ENCODE measurements at places on chromosomes 7 and 10.
A peak's percentile ranks its signal among the peaks of the same experiment; 100 is the strongest.

DNA sequence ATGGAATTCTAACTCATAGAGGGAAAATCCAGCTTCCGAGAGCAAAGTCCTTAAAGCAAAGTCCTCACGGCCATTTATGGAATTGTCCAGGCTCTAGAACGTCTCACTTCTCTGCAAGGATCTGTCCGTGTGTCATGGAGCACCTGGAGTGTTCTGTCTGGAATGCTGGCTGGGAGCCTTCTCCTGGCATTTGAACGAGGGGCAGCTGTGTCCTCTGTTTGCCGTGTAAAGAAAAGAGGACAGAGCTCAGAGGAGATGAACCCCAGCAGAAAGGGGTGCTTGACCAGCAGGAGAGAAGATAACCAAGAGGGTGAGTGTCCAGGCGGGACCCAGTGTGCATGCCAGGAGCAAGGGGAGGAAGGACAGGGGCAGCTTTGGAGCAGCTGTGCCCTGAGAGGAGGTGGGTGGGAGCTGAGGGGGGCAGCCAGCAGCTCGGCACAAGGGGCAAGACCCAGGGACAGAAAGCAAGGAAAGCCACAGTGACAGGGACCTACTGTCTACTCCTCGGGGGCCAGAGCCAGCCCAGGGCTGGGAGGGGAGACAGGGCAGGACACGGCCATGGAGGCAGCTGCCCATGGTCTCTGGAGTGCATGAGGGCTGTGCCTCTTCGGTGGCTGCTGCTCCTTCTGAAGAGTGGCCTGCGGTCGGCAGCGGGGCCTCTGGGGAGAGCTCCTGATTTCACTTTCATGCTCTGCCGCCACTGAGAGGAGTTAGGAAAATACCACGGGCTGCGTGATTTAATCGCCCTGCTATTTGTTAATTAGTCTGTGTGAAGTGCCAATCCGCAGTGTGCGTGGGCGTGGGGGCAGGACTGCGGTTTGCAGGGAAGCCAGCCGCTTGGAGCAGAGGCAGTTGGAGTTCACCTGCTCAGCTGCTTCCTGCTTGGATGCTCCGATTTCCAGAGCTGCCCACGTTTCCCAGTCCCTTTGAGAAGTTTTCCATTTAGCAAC lies 149.3 kb upstream of the SHH start:
- peak; percentile 6 for DNase-seq

- DNase-seq: no peak
These were observed 911 bp upstream of the ZP3 start for GRCh38 chr7:76423666-76424412.

- DNase-seq: peak; percentile 84
These were observed 473.8 kb downstream of the KCNMA1 start for GRCh38 chr10:77163670-77164348.

GRCh38 chr7:27739301-27739908 lies 557 bp upstream of the TAX1BP1 start:
- no peak for DNase-seq

- no peak for DNase-seq
These were observed 27.4 kb downstream of the PILRA start for GRCh38 chr7:100400656-100401055.

- DNase-seq: no peak
These were observed 18.1 kb downstream of the MAD1L1 start for GRCh38 chr7:2214636-2215035.

GRCh38 chr10:122460891-122461293 lies 461 bp upstream of the HTRA1 start:
- no peak for DNase-seq

- DNase-seq: no peak
These were observed 128.0 kb upstream of the C1GALT1 start for GRCh38 chr7:7054252-7054830.

GRCh38 chr10:25888627-25889026 lies 45.4 kb upstream of the MYO3A start:
- DNase-seq: no peak

GRCh38 chr7:147803606-147804005 lies 787.0 kb upstream of the C7orf33 start:
- no peak for DNase-seq

GRCh38 chr7:123867225-123867624 lies 22.3 kb downstream of the HYAL4 start:
- no peak for DNase-seq

DNA sequence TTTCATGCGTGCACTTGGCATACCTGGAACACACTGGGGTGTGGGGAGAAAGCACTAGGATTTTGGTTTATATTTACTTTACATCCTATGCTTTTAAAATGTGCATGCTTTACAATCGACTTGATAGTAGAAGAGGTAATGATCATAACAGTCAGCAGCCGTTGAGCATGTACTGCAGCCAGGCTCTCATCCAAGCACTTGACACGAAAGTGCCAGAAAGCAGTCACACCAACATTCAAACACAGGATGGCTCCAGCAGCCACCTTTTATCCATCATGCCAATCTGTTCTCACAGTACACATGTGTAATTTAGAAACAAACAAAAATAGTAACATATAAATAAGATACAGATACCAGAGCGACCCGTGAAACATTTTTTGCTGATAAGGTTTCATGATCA lies 1.2 kb upstream of the FAM241B start:
- DNase-seq: no peak

DNA sequence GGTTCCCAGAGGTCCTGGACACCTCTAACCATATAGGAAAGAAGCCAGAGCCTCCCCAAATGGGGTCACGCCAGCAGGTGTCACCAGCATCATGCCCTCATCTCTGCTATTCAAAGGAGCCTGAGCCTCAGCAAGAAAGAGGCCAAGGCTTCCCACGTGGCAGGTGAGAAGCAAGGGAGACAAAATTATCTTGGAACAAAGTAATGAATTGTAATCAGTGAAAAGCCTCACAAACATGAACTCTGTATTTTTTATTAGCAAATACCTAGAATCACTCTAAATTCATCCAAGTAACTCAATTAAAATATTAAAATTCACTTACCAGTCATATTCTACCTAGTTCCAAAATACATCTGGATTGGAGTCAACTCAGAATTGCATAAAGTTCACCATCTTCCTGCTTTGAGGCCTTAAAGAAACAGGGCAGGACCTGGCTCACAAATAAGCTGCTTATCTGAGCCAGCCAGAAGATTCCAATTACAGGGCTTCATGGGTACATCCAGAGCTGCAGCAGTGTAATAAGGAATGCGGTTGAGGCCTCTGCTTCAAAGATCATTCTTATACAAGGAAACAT lies 68.7 kb downstream of the SGMS1 start:
- no peak for DNase-seq

- DNase-seq: no peak
These were observed 232.4 kb downstream of the ADARB2 start for GRCh38 chr10:1504940-1505339.

DNA sequence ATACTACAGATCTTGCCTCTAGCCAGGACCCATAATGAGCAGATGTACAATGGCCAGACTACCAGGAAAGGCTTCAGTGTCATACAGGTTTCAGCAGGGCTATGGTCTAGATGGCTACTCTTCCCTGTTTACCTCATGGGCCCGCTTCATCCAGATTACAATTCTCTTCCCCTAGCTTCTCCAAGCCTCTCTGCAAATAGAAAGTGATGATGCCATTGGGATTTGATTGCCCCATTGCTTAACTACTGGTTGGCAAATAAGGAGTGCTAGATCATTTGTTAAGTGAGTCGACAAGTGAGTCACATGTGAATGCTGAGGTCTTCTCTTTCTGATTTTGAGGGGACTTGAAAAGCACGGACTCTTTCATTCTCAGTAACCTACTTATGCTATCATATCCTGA lies 361.5 kb upstream of the LRRTM3 start:
- no peak for DNase-seq

DNA sequence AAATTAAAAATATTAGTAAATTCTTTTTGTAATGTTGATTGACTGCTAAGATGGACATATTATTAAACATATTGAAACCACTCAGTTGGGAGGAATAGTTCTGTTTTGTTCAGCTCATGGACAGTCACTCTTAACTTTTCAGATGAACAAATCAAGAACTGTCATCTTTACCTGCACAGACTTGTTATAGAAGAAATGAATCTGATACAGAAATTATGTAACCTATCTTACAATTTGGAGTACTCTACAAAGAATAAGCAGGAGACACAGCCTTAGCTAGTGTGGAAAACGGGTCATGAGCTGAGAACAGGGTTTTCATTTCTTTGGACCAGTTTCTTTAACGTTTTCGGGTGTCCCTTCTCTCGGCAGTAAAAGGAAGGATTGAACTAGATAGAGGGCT lies 1.2 kb upstream of the ANLN start:
- DNase-seq: no peak

GRCh38 chr7:138126928-138127327 lies 50.7 kb downstream of the AKR1D1 start:
- DNase-seq: no peak

DNA sequence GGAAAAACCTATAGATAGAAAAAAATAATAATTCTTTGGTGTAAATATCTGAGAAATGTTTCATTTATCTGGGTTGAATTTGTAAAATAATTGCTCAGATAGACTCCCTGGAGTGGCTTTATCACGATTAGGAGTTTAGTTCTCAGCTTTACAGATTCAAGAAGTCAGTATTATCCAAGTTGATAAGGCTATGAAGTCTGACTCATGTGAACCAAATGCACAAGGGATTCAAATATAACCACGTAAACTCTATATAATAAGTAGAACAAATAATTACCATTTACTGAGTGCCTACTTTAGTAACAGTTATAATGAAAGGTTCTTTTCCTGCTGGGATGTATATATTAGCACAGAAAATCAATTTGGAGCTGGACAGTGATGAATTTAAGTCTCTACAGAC lies 290.4 kb downstream of the PRKG1 start:
- no peak for DNase-seq

DNA sequence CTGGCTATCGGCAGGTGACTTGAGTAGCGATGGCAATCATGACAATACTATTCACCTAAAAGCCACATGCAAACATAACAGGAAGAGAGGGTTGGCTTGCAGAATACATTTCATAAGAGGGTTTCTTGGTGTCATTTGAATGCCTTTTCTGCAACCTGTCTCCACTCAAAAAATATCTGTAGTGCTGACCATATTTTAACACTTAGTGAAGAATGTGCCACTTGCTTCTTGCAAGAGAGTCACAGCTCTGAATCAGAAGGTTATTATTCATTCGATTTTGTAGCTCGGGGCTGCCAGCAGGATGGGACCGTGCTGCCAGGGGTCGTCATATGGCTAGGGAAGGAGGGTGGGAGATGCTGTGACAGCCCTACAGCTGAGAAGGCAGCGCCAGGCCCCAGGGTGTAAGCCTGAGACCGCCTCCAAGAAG lies 152.0 kb upstream of the PITRM1 start:
- DNase-seq: no peak

GRCh38 chr7:6273380-6273837 lies 985 bp upstream of the CYTH3 start:
- DNase-seq: no peak

- DNase-seq: no peak
These were observed 36.5 kb upstream of the TMEM140 start for GRCh38 chr7:135111379-135111778.

GRCh38 chr10:96496281-96496925 lies 17.3 kb downstream of the TLL2 start:
- no peak for DNase-seq

- no peak for DNase-seq
These were observed 123.8 kb downstream of the AMPH start for GRCh38 chr7:38507384-38507783.

- DNase-seq: no peak
These were observed 9.0 kb downstream of the AEBP1 start for GRCh38 chr7:44112997-44113763.

- DNase-seq: no peak
These were observed 92.5 kb downstream of the ATE1 start for GRCh38 chr10:121835376-121835775.

GRCh38 chr7:107874605-107875446 lies 16.2 kb upstream of the DLD start:
- peak; percentile 8 for DNase-seq

GRCh38 chr10:49642311-49642710 lies 28.5 kb downstream of the CHAT start:
- DNase-seq: no peak

DNA sequence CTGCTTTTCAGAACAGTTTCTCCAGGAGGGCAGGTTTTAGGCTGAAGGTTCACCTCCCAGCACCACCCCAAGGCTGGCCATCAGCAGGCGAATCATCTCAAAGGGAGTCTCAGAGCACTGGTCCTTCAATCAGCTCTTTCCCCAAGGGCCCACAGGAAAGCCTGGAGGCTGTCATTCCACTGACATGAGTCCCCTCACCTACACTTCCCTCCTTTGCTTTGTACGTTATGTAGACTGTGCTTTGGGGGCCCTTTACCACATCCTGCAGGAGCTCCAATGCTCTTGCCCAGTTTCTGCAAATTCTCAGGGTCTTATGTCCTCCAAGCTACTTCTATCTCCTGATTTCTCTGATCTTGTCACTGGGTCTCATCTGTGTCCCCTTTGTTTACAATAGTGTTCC lies 15.4 kb downstream of the WDFY4 start:
- DNase-seq: no peak

DNA sequence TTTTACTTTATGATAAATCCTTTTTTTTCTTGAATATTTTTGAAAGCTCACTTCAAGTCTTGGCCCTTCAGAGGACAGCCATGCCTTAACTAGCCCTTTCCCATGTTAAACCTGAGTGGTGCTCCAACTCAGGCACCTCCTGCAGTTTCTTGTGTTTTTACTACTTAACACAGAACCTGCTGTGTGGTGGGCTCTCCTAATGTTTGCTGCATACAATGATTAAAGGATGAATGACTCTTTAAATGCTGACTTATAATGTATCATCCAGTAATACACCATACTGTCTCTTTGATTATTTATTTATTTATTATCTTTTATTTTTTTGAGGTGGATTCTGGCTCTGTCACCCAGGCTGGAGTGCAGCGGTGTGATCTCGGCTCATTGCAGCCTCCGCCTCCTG lies 179.4 kb downstream of the SEMA3E start:
- no peak for DNase-seq

- DNase-seq: no peak
These were observed 165.7 kb upstream of the AHR start for GRCh38 chr7:17132726-17133125.

DNA sequence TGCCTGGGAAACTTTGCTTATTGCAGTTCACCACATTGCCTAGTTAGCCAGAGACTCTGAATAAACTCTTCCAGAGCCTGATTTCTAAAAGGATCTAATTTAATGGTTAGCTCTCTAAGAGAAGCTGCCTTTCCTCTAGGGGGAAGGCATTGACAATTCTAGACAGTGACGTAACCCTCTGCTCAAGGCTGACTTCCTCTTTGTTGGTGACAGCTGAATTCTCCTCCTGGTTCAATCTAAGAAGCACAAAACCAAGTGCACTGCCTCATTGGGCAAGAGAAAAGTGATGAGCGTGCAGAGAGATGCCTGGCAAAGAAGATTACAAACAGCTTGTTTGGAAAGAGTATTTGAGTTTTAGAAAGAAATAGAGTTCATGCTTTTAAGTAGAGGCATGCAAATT lies 102.7 kb downstream of the MACC1 start:
- no peak for DNase-seq

GRCh38 chr7:140039066-140039465 lies 23.7 kb downstream of the PARP12 start:
- no peak for DNase-seq

DNA sequence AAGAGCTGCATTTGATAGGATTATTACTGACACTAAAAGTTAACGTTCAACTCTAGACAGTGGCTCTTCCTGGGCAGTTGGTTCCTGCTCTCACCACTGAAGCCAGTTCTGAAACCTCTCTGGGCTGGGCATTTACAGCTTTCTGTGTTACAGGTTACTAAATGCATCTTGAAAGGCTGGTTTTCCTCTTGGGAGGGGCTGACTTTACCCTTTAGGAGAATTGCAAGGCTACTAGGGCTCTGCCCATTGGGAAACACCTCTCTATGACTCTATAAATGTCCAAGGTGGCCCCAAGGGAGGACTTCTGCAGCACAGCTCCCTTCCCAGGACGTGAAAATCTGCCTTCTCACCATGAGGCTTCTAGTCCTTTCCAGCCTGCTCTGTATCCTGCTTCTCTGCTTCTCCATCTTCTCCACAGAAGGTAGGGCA lies at the start of gene GPR15LG:
TSS of gene GPR15LG (plus strand) at position 301 of the 429 bp plus-strand sequence. CDS start at position 352, 51 bp downstream.
- DNase-seq: no peak

Measured in T1000 (cell line).